ENCODE measurements at places on chromosomes 1 and 21.
A peak's percentile ranks its signal among the peaks of the same experiment; 100 is the strongest.

GRCh38 chr1:229130028-229130668 lies 140.8 kb upstream of the RAB4A start:
- no peak for ATAC-seq

- ATAC-seq = peak; percentile 68
These were observed 10.8 kb downstream of the LYST start for GRCh38 chr1:235855811-235856429.

GRCh38 chr1:58815686-58816071 lies 31.8 kb upstream of the JUN start:
- ATAC-seq = no peak

GRCh38 chr1:39818482-39818881 lies 29.8 kb upstream of the BMP8B start:
- ATAC-seq = no peak

DNA sequence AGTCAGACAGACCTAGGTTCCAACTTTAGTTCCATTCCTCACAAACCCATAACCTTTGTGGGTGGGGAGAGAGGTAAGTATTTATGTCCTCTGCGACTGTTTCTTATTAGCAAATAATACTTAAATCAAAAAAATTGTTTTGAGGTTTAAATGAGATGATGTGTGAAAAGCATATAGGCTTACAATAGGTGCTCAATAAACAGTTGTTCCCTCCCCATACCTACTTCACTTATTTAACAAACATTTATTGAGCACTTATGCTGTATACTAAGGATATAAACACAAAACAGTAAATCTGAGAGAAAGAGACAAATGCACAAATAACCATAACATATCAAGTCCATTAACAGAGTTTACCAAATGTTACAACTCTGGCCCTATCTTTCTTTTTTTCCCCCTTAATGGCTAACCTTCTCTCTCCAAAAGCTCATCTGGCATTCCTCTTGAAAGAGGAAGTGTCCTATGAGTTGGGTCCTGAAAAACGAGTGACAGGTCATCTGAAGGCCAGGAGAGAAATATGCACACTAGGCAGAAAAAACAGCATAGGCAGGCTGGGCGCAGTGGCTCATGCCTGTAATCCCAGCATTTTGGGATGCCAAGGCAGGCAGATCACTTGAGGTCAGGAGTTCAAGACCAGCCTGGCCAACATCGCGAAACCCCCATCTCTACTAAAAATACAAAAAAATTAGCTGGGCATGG lies 10.3 kb downstream of the PIGM start:
- ATAC-seq = no peak

DNA sequence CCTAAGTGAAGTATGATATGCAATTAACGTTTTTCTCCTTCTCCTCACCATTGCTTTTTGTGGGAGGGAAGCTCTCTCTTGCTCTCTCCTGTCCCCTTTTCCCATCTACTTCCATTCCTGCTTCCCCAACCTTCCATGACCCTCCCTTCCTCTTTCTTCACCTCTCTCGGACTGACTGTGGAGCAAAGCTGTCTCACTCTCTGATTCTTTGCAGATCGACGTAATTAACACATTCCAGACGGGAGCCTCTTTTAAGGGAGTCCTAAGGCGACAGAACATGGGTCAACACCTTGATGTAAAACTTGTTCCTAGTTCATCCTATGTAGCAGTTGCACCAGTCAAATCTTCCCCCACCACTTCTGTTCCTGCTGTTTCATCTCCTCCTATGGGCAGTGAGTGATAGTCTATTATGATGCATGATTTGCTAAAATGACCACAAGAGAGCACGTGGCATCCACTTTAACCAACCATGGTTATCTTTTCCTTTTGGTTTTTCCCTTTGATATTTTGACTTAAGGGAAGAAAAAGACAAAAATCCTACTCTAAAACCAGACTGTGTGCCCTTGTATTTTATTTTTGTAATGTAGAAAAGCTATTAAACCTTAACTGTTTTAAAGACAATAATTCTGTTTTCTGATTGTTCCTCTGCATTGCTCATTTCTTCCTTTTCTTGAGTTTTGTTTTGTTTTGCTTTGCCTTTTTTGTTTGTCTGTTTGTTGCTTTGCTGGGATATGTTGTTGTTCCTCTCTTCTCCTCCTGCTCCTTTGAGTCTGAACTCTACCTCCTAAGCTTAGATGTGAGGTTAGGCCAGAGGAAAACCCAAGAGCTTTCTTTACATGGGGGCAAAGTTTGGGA lies 31.7 kb upstream of the LAX1 start:
- ATAC-seq = no peak

- no peak for ATAC-seq
These were observed 69.3 kb downstream of the KCTD3 start for GRCh38 chr1:215636258-215636965.

DNA sequence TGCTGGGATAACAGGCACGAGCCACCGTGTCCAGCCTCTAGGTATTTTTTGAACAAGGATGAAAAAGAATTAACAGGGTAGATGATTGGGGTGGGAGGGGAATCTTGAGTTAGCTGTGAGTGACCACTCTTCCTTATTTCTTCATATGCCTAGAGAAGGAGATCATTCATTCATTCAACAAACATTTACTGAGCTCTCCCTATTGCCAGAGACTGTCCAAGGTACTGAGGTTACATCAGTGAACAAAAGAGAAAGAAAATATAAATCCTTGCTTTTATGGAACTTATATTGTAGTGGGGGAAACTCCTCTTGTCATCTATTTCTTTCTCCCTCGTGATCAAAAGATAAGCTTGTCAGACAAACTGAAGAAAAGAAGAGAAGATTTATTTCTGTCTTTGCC lies 62.9 kb downstream of the S1PR1 start:
- no peak for ATAC-seq

DNA sequence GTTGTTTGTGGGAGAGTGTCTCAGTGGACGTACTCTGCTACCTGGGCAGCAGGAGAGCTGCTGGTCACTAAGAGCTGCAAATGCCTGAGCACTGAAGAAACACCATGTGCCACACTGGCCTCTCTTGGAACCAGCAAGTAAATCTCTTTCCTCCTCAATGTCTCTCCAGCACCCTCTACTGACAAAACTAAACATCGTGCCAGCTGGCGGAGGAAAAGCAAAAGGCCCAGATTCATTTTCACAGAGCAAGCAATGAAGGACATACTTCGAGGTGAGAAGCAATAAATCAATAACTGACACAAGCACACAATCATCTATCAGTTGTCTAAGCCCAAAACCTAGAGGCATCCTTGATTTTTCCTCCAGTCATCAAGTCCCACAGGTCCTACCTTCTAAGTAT lies 78.1 kb downstream of the RERE start:
- no peak for ATAC-seq

DNA sequence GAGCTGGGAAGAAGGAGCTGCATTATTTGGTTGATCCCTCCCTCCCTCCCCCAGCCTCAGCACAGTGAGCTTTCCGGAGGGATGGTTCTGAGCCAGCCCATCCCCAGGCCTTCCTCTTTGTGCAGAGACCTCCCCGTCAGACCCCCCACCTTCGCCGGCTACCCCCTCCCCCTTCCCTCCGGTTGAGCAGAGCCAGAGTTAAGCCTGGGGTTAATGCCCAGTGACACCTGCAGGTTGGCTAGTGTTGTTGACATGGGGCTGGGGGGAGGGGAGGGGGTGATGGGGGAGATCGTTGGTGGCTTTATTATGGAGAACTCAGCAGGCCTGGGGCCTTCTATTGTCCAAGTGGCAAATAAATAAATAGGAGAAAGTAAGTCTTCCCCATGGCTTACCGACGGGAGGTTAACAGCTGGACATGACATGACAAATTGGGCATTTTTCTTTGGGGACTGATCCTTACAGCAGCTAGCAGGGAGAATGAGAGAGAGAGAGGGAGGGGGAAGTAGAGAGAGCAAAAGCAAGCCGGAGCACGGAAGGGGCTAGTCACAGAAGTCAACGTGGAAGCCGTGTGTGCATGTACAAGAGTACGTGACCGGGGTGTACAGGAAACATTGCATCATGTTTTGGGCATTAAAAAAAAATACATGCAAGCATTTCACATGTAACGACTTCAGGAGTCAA lies 131.1 kb downstream of the TMEM53 start:
- no peak for ATAC-seq

GRCh38 chr1:84722794-84723193 lies 32.5 kb upstream of the SSX2IP start:
- no peak for ATAC-seq

DNA sequence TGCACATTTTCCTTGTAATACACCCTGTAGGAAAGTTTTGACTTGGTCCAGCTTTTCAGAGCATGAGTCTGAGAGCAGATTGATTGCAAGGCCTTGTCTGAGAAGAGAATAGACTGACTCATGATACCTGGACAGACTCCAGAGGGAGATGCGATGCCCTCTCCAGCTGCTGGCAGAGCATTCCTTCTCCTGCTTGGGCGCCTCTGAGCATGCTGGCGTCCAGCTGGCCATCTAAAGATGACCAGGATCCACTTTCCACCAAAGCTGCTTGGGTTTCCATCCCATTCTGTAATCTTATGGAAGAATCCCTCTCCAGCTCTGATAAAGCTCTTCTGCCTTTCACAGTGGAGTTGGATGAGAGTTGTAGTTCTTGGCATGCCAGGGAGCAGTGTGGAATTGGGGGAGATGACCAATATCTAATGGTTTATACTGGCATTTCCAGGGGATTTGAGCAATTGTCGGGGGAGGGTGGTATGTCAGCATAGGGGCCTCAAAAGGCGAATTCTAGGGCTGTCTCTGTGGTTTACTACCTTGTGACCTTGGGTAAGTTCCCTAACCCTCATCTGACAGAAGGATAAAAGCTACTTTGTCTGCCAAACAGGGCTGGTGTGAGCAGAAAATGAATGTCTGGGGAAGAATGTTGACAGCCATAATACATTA lies 19.5 kb downstream of the SZRD1 start:
- no peak for ATAC-seq

DNA sequence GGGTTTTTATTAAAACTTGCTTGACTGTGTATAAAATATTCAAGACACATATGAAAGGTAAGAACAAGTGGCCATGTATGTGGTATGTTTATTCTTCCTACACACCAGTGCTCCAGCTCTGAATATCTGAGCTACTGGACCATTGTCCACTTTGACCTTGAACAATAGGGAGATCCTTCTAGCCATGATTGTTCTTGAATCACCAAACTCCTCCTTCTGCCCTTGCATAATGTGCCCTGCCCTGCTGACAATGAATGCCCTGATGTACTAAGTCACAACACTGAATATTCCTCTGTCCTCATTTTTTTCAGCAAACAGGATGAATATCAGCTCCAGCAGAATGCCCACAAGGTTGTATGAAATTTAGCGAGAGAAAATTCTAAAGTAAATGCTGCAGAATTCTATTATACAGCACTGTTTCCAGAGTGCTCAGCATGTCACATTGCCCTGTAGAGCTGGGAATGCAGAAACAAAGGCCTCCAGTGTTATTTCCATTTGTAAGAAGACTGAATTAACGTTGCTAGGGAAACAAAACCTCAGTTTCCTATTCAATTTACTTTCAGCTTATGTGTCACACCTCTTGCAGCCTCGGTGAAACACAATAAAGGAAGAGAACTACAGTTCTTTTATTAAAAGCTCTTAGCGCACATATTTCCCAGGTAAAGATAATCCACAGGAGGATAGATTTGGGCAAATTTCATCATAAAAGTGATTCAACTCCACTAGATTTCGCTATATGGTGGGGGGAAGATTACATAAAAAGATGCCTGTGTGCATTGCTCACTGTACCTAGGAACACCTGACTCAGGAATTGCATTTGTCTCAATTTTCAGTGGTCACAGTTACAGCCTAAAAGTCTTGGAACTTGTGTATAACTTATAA lies 187.4 kb upstream of the ATP1B1 start:
- no peak for ATAC-seq

DNA sequence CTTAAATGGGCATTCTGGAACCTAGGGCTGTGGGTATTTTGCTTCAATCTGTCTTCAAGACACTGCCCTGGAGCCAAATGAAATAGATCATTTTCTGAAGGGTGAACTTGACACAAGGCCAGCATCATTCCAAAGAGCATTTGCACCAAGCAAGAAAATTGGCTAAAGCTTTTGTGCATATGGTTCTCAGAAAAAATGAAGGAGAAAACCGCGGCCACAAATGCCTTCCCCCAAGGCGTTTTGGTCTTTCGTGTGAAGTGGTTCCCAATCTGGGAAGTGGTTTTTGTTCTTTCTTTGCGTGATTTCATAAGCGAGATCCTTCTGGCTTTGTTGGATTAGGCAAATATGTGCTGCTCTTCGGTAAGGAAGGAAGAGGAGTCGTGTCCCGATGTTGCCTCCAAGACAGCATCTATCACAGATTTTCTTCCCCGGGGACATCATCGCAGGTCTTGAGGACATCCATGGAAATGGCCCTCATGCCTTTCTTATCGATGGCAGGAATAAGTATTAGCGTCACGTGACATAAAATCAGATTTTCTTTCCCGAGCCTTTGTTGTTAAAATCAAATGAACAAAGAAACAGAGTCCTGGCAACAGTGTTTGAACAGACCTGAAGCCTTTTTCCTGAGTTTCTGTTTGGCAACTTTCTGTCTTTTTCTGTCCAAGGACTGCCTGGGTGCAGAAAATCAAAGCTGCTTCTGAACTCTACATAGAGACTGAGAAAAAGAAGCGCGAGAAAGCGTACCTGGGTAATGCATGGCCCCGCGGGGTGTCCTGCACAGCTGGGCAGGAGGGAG lies 31.0 kb downstream of the ATP5PO start:
- no peak for ATAC-seq

DNA sequence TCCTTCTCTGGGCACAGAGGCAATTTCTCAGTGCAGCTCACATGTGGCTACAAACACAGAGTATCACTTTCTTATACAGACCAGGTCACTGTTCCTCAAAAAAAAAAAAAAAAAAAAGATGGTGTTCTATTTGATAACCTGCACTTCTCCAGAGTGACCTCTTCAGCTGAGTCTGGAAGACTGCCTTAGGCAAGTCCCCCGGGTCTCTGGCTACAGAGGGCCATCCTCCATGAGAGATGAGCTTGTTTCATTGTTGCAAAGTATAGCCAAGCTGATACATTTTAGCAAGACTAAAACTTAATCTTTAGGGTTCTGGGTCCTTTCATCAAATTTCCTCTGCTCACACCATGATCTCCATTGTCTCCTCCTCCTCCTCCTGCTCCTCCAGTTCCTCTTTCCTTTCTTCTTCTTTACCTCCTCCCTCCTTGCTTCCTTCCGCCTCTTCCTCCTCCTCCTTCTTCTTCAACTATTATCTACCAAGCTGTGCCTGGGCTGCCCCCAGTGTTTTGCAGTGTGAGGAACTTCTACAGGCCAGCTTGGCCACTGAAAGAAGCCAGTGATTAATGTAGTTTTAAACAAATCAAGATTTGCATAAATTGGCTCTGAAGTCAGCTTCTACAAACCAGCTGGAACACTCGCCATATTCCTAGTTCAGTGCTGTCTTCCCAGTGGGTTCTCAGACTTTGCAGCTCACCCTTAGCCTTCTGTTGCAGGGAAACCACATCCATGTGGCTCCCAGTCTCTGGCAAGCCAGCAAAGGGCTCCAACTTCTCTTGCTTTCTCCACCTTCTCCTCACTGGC lies 139.4 kb downstream of the RUNX1 start:
- no peak for ATAC-seq

DNA sequence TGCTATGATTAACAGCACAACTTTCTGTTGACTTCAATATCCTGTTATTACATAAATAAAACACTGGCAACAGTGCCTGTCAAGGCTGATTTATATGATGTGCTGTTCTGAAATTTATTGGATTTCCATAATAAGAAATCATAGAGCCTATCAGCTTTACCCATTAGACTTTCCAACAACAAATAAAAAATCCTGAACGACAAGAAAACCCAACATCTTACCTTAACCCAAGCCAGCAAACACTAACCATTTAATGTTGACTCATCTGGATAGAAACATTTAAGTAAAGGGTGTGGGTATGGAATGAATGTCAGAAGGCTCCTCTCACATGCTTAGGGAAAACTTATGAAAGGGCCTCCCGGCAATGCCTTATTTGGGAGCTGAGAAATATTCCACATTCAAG lies 165.1 kb downstream of the SLC45A1 start:
- no peak for ATAC-seq

GRCh38 chr1:221097479-221098281 lies 218.4 kb downstream of the HLX start:
- no peak for ATAC-seq

Data from activated CD4-positive, CD25-positive, alpha-beta regulatory T cell treated with anti-CD3 and anti-CD28 coated beads, Interleukin-2, amount 50 U/mL, for 24 hours (primary cell).